Erythroblast (primary cell): ENCODE measurements at places on chromosomes 2 and 18.
A peak's percentile ranks its signal among the peaks of the same experiment; 100 is the strongest.

DNA sequence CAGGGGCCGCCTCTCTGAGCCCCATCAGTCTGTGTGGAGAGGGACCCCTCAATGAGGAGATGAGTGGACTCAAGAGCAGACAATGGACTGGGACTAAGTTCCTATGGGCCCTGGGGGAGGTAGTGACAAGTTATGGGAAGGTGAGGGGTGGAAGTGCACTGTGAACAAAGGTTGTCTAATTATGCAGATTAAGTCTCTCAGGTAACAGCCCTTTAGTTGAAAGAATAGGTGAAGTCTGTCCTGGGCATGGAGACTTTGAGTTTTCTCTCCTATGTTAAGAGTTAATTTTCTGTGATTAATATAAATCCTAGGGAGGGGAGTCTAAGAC is 243.8 kb downstream of the FAM210A start:
- DNase-seq, result no peak

- no peak for DNase-seq
Observed at GRCh38 chr2:171391532-171391931, 42.3 kb downstream of the METTL8 start.

- DNase-seq, result no peak
Observed at GRCh38 chr2:174439950-174440349, 44.4 kb downstream of the SCRN3 start.

DNA sequence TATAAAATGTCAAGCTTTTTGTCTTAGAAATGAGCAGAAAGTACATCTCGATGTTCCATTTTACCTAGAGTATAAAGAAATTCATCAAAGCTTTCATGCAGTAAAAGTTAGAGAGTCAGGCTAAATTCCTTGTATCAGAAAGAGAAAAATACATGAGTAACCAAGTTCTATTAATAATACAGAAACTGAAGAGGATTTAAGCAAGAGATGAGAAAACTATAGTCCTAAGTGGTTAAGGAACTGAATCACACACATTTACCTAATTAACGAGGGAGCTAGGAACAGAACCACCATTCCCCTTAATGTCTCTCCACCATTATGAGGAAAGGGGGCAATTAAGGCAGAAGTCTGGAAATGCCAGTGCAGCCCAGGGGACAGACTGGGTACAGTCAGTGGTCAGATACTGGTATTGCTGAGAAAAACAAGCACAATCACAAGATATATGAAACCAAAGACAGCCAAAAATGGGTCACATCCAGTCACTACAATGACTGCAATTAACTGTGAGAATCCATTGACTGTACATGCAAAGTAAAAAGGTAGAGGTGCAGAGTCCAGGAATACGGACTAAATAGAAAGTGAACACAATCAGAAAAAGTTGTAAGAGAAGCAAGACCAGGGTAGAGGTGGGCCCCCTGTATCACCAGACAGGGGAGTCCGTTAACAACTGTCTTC is 23.9 kb downstream of the MAP4K3 start:
- no peak for DNase-seq

DNA sequence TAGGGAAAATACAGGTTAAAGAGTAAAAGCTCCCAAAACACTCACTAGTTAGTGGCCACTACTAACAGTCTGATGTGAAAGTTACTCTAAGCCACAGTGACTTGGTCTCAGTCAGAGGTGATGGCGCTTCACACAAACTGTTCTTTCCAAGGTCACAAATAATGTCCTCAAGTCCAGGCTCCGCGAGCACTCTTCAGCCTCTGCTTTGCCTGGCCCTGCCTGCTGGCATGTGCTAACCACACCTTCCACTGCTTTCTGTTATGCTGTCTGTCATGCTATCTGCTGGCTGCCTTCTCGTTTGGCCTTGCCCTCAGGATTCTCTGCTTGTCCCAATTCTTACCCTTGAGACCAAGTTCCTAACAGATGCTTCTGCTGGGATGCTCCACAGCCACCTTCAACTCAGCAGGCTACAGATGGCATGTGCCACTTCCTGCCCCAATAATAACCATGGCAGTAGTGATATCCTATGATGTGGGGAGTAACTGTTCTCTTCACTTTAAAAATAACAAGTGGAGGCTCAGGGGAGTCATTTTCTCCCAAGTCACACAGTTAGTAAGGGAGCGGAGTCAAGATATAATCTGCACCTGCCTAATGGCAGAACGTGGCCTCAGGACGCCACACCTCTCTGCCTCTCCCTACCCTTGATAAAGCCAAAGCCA is 75.7 kb downstream of the ZAP70 start:
- DNase-seq, result no peak

DNA sequence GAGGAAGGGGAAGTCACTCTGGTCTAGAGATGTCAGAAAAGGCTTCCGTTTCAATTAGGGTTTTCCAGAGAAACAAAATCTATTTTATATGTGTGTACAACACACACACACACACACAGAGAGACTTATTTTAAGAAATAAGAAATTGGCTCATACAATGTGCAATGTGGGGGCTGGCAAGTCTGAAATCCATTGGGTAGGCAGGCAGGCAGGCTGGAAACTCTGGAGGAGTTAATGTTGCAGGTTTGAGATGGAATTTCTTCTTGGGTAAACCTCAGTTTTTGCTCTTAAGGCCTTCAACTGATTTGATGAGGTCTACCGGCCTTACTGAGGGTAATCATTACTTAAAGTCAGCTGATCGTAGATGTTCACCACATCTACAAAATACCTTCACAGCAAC is 62.6 kb downstream of the MDH1 start:
- DNase-seq, result no peak

DNA sequence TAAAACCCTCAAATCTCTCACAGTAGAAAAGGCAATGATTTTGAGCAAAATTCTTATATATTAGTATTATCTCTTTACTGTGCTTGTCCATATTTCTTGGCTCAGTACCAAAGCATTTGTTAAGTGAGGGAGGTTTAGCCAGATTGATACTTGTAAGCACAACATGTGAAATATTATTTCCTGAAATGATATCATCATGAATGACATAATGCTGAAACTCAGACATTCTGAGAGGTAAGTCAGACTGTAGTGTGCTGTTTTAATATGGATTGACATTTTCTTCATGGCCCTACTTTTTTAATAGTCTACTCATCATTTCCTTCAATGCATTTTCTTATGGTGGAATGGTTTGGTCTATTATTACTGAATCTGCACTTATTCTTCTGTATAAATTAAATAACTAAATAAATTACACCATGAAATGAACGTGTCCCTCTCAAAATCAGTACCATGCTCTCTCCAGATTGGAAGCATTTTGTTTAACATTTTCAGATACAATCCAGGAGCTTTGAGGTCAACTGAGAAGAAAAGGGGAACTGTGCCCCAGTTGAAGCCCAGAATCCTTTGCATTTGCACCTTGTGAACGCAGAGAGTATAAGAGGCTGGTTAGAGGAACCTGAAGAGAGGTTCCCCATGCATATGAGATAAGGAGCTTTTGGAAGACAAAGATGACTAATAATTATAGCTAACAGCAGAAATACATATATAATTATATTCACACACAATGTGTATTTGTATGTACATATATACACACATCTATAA is 50.1 kb upstream of the CRACDL start:
- no peak for DNase-seq

- no peak for DNase-seq
Observed at GRCh38 chr2:4219571-4219970, 516.2 kb downstream of the DCDC2C start.

GRCh38 chr2:73114273-73114867 is 1.6 kb upstream of the RAB11FIP5 start:
- DNase-seq, result no peak

GRCh38 chr2:143139835-143140393 is 10.7 kb downstream of the ARHGAP15 start:
- peak; percentile 24 for DNase-seq

DNA sequence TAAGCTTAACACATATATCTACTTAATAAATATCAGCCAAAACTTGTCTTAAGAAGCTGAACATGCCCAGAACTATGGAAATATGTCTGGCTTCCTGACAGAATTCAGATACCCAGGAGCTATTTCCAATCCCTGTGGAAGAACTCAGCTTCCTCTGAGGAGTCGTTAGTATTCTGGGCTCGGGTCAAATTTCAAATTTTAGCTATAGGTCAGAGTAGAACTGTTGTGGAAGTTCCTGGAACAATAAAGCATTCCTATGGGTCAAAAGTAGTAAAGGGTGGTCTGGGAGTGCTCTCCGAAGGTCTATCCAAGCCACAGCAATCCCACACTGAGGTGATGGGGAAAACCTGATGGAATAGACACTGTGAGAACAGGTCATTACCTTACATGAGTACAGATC is 342.7 kb upstream of the CHST9 start:
- no peak for DNase-seq

- DNase-seq, result no peak
Observed at GRCh38 chr2:143420313-143420712, 291.1 kb downstream of the ARHGAP15 start.

- DNase-seq, result no peak
Observed at GRCh38 chr18:35753306-35753910, 171.9 kb downstream of the GALNT1 start.

- no peak for DNase-seq
Observed at GRCh38 chr18:42508683-42509296, 553.8 kb downstream of the PIK3C3 start.

- no peak for DNase-seq
Observed at GRCh38 chr18:21439431-21439846, 161.1 kb downstream of the ESCO1 start.

DNA sequence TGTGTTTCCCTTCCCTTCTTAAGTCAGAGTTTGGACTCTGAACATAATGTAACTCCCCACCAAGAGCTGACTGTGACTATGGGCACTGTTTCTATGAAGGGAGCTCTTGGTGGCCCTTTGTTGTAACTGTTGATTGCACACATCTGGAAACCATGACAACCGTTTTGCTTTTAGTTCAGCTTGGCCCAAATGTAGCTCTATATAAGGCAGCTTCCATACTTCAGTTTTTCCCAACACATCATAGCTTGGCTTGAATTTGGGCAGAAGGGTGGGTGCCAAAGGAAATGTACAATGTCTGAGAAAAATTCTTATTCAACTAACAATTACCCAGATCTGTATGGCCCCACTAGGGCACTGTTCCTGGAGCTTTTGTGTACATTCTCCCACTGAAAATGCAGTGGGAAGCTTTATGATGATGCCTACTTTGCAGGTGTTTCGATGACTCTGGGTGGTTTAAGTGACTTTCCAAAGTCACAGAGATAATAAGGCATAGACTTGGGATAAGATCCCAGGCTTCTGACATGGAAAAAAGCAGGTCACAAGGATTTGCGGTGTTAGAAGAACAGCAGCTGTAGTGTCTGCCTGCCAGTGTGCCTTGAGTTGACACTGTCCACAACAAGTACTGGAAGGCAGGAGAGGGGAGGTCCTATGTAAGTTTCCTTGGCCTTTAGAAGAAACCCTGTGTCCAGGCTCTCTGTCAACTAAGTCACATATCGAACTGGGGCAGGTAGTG is 2.4 kb upstream of the CETN1 start:
- no peak for DNase-seq

DNA sequence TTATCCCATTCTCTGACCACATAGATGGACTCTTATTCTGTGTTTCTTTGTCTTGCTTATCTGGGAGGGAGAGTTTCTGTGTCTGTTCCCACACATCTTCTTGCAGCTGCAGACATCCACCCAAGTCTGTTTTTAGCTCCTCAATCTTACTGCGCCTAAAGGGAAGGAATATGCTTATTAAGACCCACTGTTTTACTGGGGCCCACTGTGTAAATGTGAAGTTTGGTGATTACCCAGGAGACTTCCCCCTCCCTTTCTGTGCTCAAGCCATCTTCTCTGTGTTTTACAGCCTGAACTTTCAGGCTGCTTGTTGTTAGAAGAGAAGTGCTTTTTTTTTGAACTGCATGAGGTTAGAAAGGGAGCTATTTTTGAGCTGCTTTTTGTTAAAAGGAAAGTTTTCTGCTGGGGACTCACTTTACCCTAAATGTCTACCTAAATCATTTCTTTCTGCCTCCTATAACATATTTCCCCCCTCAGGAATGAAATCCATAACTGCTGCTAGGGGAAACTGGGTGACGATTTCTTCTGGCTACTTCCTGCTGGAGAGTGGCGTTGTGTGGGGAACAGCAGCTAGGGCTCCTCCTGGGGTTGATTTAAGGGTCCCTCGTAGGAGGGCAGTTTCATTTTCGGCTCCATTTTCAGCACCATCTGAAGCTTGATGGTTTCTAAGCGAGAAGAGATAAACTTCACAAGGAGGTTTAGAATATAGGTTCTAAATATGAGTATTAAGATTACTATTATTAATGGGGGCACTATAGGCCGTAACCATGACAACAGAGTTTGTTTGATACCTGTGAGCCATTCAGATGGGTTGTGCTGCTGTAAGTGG is 39.5 kb upstream of the GMCL1 start:
- DNase-seq, result no peak

GRCh38 chr18:54191352-54191751 is 33.1 kb downstream of the MBD2 start:
- DNase-seq, result no peak

DNA sequence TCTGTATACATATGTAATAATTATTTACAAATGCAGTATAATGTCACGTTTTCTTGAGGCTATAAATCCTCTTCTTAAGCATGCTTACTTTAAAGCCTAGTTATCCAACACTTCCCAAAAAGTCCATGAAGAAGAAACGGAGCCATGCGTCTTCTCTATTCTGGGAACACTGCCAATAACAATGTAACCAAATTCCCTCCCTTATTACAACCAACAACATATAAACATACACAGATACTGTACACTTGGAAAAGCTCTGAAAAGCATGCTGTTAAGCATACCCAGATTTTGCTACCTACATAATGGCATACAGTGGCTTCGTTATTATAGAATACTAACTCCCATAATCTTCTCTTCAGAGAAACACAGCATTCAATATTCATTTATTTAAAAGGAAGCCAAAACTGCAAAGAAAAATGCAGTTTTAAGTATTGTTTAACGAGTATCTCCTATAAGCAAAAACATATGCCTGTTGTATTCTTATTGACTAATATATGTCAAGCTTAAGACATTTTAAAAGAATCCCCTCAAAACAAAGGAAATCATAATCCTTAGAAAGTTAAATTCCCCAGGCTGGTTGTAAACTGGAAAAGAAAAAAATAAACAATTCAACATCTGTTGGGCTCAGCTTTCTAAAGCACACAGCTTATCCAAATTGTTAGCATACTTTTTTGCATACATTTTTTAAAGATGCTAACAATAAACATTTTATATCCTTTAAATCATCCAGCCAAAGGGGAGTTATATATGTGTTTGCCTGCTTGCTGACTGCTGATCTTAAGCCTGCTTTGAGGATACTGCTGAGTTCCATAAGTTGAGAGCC is 83.4 kb downstream of the SLC25A12 start:
- no peak for DNase-seq

- no peak for DNase-seq
Observed at GRCh38 chr2:26849056-26849999, 1.4 kb downstream of the DPYSL5 start.

- DNase-seq, result no peak
Observed at GRCh38 chr18:35526495-35527059, 28.8 kb upstream of the INO80C start.

DNA sequence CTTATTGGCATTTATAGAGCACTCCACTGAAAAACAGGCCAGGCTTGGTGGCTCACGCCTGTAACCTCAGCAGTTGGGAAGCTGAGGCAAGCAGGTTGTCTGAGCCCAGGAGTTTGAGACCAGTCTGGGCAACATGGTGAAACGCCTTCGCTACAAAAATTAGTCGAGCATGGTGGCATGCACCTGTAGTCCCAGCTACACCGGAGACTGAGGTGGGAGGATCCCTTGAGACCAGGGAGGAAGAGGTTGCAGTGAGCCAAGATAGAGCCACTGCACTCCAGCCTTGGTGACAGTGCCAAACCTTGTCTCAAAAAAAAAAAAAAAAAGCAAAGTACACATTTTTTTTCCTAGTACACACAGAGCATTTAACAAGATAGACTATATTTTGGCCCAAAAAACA is 96.1 kb downstream of the TGIF1 start:
- DNase-seq, result no peak
